Epithelial cell of prostate (primary cell): ENCODE measurements at places on chromosomes 6 and 20.
A peak's percentile ranks its signal among the peaks of the same experiment; 100 is the strongest.

- no peak for DNase-seq
Observed at GRCh38 chr6:106490030-106490429, 129.5 kb downstream of the CRYBG1 start.

GRCh38 chr20:34615477-34615876, 57.0 kb downstream of the MAP1LC3A start:
- DNase-seq = no peak

- DNase-seq = no peak
Observed at GRCh38 chr6:122223251-122223650, 176.2 kb upstream of the HSF2 start.

- no peak for DNase-seq
Observed at GRCh38 chr6:170235391-170236125, 55.3 kb downstream of the DLL1 start.

DNA sequence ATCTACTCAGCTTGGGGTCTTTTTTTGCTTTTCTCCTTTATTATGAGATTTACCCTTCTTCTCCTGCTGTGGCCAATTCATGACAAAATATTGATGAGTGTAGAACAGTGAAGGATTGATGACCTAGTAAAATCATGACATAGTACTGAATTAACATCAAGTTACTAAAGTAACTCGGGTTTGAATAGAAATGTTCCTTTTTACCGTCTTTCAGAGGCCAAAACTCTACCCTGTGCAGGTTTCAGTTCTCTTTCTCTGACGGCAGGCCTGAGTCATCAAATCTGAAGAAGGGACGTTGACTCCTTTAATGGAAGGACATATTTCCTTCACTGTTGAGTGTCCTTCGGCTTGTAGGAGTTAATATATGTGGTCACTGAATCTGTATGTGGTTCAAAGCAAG, 80.7 kb downstream of the RREB1 start:
- no peak for DNase-seq

GRCh38 chr20:14744723-14745122, 407.3 kb upstream of the FLRT3 start:
- no peak for DNase-seq

DNA sequence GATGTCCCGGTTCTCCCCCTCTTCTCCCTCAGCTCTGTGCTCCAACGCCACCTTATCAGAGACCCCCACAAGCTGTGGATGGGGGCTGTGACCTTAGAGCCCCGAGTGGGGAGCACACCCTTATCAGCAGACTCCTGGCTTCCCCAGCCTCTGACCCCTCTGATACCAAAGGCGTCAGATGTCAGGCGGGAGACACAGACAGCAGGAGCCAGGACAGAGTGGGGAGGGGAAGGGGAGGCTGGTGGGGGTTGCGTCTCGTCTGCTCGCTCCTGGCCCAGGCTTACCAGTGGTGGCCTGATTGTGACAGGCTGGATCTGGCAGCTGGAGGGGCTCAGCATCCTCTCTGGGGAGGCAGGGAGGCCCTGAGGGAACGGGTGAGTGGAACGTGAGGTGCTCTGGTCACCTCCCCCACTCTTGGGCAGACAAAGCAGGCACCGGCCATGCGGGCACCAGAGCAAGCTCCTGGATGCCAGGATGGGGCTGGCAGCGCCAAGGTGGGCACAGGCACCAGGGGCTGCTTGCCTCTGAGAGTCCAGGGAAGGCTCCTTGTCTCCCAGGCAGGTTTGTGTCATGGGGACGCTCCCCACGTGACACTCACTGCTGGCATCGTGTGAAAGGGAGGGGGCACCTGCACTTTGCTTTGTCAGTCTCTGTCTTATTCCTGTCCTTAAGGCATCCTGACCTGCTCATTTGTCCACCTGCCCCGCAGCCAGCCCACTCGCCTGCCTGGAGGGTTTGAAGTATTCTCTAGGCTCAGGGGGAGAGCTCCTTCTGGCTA, 27.8 kb upstream of the GATA5 start:
- no peak for DNase-seq

- DNase-seq = no peak
Observed at GRCh38 chr20:14093652-14094051, 98.3 kb downstream of the MACROD2 start.

DNA sequence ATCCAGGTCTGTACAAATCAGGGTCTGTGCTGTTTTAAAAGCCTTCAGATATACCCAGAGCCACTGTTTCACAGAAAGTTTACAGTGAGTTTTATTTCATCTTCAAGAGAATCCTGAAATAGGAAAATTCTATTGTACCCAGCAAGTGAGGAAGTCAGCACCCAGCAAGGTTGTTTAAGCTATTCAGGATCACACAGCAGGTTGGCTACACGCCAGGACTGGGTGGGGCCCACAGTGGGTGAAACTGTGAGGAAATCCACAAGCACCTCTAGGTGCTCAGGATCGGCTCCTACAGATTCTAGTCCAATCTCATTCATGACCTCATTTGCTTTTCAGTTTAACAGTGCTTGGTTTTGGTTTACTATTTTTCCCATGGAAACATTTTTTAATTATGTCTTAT, 128.9 kb downstream of the SYNDIG1 start:
- no peak for DNase-seq

- no peak for DNase-seq
Observed at GRCh38 chr20:44051661-44052000, 135.4 kb downstream of the JPH2 start.

GRCh38 chr6:44060612-44061374, 66.5 kb downstream of the MRPL14 start:
- no peak for DNase-seq

GRCh38 chr20:53941680-53942471, 128.5 kb downstream of the BCAS1 start:
- no peak for DNase-seq

DNA sequence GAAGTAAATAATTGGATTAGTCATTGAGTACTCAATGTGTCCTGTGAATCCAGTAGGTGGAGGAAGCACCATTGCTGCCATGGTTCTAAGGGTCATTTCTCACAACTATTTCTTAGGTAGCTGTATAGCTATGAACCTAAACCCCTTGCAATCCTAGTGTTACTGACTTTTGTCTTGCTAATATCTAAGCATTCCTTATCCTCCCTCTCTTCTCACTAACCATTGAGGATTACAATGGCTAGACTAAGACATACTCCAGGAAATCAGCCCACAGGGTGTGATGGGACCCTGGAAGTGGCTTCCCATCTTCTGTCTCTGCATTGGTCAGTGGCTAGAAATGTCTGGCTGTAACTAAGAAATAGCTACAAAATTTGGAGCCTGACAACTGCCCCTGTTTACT, 27.3 kb upstream of the FOXA2 start:
- DNase-seq = no peak

DNA sequence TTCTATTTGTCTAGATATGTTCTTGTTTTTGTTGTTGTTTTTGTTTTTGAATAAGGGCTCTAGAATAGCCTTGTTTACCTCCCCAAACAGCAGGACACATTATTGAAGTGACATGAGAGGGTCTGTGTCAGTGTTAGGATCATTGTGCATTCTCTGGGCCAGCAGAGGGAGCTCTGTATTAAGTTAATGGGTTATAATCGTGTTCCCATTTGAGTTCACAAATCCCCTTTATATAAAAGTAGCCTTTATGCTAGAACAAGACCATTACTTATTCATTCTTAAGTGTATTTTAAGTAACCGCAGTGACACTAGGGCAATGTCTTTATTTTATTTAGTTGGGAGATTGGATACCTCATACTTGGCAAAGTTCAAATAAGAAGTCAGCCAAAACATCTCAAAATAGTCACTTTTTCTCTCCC, 44.8 kb downstream of the STK4 start:
- no peak for DNase-seq

DNA sequence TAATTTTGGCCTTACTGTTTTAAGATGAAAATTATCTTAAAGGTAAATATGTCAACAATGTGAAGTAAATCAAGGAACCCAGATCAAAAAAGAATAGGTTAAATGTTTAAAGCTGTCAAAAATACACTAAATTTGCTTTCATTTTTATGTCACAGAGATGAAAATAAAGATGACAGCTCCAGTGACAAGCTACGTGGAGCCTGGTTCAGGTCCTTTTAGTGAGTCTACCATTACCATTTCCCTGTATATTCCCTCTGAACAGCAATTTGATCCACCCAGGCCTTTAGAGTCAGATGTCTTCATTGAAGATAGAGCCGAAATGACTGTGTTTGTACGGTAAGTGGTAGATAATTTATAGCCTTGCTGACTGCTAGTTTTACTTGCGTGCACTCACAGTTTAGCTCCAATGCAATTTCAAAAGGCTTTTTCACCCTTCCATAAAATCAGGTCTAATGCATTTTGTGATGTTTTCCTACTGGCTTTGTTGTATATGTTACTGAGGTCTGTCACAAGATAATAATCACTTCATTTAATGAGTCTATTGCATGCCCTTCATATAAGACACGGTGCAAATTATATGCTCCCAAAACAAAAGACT, 1.9 kb downstream of the HEBP2 start:
- DNase-seq = no peak

DNA sequence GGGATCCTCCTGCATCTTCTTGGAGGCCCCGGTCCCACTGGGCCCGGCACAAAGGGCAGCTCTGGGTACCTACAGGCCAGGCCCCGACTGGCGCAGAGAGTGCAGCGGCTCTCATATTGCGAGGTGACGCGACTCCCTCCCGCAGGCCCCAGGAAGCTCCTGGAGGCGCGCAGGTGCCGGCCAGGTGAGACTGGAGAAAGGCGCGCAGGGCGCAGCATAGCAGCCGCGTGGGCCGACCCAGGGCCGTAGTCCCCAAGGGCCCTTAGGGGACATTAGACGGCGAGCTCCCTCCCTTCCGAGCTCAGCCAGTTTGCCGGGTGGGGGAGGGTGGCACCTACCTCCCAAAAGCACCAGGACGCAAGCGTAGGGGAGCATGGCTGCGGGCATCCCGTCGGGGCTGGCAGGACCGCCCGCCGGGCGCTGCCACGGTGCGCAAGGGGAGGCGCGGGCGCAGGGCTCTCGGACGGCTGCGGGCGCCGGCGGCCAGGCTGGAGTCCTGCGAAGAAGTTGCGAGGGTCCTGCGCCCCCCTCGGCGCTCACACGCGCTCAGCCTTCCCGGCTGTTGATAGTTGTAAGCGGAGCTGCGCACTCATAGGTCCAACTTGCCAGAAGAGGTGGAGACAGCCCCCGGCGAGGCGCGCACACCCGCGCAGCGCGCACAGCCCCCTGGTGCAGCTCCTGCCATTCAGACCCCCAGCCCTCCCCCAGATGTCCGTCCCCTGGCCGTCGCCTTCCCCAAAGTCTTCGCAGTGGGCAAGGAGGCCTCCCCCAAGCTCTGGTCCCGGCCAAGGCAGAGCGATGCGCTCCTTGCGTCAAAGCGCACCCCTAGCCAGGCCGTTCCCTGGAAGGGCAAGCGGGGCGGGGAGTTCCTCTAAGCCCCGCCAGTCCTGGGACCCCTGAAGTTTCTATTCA, 622 bp downstream of the APCDD1L start:
- no peak for DNase-seq

DNA sequence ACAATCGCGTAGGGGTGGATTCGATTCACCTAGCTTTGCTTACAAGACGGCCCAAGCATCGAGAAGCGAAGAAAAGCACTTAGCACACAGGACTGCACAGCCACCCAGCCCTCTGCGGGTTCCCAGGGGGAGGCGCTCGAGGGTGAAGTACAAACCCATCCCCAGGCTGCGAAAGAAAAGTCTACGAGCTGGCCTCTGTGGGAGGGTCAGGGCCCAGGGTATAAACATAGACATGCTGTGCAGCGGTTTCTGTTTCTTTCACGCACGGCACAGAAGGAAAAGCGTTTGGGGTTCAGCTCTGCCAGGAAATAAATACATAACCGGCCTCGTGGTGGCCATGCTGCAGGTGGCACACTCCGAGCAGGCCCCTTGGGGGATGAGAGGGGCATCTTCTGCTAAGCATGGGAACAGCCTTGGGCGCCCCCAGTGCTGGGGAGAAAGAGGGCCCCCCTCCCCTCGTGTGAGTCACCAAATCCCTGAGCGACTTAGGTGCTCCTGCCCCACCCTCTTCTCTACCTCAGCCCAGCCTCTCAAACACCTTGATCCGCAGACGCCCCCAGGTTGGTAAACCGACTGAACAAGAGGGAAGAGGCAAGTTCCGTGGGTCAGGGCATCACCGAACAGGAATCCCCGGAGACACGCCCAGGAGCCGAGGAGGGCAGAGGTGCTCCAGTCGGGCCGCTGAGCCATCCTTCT, 91.6 kb upstream of the RIPOR2 start:
- DNase-seq = no peak

GRCh38 chr6:166344240-166344639, 1.9 kb upstream of the SFT2D1 start:
- no peak for DNase-seq

DNA sequence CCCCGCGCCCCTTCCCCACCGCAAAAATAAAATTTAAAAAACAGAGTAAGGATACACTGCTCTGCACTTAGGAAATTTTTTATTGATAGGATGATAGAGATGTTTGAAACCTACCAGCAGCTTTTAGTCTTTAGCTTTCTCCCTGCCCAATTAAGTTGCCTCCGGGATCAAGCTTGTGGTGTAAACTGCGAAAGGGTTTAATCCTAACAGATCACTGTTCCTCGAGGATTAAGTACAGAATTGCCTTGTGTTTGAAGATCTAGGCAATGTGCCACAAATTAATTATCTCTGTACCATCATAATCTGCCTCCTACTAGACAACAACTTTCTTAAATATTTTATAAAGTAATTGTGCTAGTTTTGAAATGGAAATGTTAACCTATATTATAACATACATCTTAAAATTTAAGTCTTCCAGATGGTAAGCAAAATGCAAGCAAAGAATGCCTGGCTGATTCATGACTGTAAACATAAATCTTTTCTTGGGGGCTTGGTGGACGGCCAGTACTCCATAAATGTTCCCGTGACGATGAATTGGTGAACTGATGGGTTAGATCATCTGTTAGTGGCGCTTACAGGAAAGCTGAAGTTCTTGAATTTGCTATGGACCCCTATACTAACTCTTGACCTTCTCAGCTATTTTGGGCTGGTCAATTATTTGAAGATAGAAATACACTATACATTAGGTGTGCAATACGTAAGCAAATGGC, 58.0 kb upstream of the ARHGAP18 start:
- no peak for DNase-seq

DNA sequence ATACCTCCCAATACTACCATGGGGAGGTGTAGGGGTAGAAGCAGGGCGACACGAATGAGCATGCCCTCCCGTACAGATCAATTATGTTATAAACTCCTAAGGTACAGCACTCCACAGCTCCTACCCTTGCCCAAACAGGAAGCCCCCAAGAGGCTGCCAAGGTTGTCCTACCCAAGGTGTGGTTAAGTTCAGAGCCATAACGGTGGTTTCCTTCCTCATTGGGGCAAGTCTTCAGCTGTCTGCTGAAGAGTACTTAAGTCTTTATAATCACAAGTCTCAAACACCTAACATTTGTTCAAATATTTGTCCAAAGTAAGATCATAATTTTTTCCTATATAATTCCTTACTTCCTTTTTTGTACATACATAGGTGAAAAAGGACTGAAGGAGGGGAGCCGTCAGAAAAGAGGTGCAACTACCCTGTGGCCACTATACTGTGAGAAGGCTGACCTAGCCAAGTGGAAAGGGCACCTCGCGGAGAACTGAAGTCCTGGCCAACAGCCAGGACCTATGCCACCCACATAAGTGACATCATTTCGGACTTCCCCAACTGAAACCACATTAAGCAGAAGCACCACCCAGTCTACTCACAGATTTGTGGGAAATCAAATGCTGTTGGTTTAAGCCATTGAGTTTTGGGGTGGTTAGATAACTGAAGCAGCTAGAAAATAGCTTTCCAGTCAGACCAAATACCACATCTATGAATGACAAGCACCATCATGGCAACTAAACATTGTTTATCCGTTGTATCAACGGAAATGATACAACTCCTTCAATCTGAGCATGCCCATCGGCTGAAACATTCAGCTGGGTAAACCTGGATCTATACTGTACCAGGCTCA, 2.9 kb upstream of the RAB22A start:
- peak; percentile 76 for DNase-seq
